ENCODE measurements at places on chromosomes 11 and 22. TPM values are rescaled to one million over a fixed set of nuclear protein-coding genes. Genes with fewer than 3 reads are reported as not detected.

Gene ARHGAP42
- total RNA-seq: 1.6 TPM

Gene BTG4
- total RNA-seq: not detected

Gene PHETA2
- 1.5 TPM for total RNA-seq

Gene SELENOM
- total RNA-seq: 4.4 TPM

DNA sequence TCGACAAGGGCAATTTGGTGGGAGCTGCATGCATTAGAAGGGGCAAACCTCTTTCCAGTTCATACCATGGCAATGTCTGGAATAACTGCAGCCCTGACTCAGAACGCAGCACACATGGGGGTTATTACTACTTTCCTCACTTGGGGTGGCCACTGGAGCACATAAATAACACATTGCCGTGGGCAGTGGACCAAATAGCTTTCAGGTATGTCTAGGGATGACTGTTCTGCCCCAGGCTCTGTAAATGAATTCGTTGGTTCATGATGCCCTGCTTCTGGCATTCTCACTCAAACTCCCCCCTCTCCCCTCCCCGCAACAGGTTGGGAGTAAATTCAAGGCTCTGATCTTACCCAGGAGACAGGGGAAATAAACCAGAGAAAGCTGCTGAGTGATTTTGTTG is 238.0 kb upstream of the PLET1 start:
- no peaks in the 10 kb centered on the region for H3K36me3 ChIP-seq
- no peak overlapping the region for H3K27ac ChIP-seq
- no peak for DNase-seq
- peaks cover 3% of the 10 kb centered on the region for H3K27me3 ChIP-seq
- no peaks in the 10 kb centered on the region for H3K4me1 ChIP-seq
- H3K4me3 ChIP-seq: no peak overlapping the region

DNA sequence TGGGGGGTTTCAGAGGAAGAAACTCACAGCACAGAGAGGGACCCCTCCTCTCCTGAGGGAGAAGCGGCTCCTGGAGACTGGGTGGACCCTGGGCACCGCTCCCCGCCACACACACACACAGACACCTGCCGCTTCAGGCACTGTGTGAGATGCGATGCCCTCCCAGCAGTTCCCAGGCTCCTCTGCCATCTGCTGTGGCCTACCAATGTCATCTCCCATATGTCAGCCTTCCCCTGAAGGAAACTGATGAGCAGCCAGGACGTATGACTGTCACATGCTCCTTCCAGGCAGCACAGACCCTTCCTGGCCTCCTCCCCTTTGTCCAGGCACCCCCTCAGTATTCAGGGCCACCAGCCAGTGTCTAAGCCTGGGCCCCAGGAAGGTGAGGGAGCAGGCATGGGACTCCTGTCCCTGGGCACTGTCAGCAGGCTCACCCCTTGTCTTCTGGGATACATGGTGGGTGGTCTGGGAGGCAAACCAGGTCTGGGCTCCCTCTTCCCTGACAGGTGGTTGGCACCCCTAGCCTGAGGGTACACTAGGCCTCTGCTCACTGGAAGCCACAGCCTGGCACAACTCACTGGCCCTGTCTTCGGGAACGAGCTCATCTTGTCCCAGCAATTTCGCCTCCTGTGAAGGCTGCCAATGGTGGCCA is 11.8 kb upstream of the BCR start:
- DNase-seq: no peak
- no peak overlapping the region for H3K4me3 ChIP-seq
- no peaks in the 10 kb centered on the region for H3K36me3 ChIP-seq
- H3K27ac ChIP-seq: no peak overlapping the region

GRCh38 chr11:100892886-100893285 is 205.8 kb downstream of the ARHGAP42 start:
- H3K4me1 ChIP-seq: no peaks in the 10 kb centered on the region
- no peaks in the 10 kb centered on the region for H3K27me3 ChIP-seq
- H3K27ac ChIP-seq: no peak overlapping the region
- H3K36me3 ChIP-seq: no peaks in the 10 kb centered on the region
- DNase-seq: no peak

DNA sequence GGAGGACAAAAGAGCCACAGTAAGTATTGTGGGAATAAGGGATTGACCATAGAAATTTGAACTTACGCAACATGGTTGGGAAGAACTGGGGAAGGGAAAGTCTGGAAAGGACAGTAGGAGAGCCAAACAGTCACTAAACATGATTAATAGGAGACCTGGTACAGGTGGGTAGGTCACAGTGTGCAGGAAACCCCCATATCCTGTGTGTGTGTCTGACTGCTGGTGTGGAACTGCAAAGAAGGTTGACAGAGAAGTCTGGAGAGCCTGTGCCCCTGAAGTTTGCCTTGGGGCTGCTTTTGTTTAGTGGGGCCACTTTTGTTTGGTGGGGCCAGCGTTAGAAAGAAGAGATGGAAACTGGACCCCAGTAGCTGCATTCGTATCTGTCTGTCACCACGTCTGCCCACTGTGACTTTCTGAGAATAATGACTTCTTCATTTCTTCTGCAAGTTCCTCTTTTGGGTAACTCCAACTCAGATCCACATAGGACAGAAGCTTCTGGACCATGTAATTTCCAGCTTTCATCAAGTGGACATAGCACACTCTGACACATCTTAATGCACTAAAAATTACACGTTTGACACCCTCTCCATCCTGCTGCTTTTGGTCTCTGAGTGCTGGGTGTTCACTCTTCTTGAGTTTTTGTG is 126.8 kb upstream of the RAG2 start:
- no peaks in the 10 kb centered on the region for H3K36me3 ChIP-seq
- no peak overlapping the region for H3K4me3 ChIP-seq
- no peak for DNase-seq
- no peak overlapping the region for H3K27ac ChIP-seq
- no peaks in the 10 kb centered on the region for H3K4me1 ChIP-seq

- no peak overlapping the region for H3K27ac ChIP-seq
- no peak overlapping the region for H3K4me3 ChIP-seq
- H3K4me1 ChIP-seq: no peaks in the 10 kb centered on the region
These were observed 122.3 kb upstream of the SNX19 start for GRCh38 chr11:131038597-131038996.

DNA sequence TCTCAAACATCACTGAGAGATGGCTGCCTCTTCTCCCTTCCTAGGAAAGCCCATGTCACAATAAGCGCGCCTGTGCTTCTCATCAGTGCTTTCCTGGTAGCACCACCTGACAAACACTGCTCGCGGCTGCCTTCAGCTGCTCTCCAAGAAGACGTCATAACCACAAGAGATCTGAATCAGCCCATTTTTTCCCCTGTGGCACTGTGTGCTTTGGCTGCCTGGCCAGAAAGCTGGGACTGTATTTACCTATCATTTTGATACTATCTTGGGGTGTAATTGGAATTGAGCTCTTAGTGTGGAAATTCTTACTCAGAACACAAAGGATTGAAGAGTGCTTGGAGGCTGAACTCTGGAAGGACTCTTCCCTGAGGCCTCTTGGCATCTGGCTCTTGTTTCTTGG is 50.3 kb upstream of the EHF start:
- no peaks in the 10 kb centered on the region for H3K36me3 ChIP-seq
- H3K27ac ChIP-seq: no peak overlapping the region
- no peaks in the 10 kb centered on the region for H3K4me1 ChIP-seq
- H3K4me3 ChIP-seq: no peak overlapping the region
- no peak for DNase-seq

GRCh38 chr22:49964136-49965090 is 3.8 kb downstream of the PIM3 start:
- H3K4me1 ChIP-seq: peaks cover 9% of the 10 kb centered on the region
- DNase-seq: peak; percentile 48
- peak overlapping the region; percentile 47 for H3K27ac ChIP-seq
- H3K4me3 ChIP-seq: no peak overlapping the region

DNA sequence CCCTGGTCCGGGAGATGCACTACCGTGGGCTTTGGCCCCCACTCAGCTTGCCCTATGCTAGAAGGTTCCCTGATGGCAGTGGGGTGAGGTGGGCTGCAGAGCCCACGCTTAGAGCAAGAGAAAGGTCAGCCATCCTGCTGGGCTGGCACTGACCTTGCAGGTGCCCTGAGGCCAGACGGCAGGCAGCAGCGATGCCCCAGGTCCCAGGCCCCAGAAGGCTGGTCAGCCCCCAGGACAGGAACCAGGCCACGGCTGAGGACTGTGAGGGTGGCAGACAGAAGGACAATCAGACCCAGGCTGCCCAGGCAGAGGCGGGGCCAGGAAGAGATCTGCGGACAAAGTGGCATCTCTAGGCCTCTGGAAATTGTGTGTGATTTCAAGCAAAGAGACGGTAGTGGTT is 231.7 kb downstream of the CTTN start:
- no peaks in the 10 kb centered on the region for H3K4me1 ChIP-seq
- H3K27me3 ChIP-seq: peaks cover 2% of the 10 kb centered on the region
- no peak overlapping the region for H3K27ac ChIP-seq

DNA sequence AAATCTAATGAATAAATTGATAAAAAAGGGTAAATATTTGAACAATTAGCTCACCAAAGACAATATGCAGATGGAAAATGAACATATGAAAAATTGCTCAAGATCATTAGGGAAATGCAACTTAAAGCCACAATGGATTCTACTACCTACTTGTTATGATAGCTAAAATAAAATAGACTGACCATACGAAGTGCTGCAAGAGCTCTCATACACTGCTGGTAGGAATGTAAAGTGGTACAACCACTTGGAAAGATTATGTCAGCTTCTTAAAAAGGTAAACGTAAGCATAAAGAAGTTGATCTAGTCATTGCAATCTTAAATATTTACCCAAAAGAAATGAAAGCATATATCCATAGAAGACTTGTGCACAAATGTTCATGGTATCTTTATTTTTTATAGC is 504.2 kb upstream of the ARHGAP42 start:
- H3K27ac ChIP-seq: no peak overlapping the region
- no peaks in the 10 kb centered on the region for H3K27me3 ChIP-seq
- H3K4me1 ChIP-seq: no peaks in the 10 kb centered on the region
- no peak overlapping the region for H3K4me3 ChIP-seq
- peaks cover 5% of the 10 kb centered on the region for H3K36me3 ChIP-seq
- DNase-seq: no peak

DNA sequence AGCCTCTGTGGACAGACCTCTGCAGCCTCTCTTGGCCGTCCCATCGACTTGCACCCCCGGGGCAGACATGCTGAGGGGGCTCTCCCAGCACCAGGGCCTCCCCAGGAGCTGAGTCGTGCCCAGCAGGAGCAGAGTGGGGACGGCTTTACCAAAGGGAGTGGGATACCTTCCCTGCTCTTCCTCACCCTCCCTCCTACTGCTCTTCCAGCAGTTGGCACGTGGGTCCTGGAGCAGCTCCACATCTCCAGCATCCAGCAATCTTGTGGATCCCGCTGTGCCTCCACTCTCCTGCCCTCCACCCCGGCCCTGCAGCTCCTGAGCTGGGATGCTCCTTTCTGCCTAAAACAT is 854.0 kb downstream of the BRD1 start:
- no peak overlapping the region for H3K4me3 ChIP-seq
- H3K27me3 ChIP-seq: peaks cover 26% of the 10 kb centered on the region
- no peaks in the 10 kb centered on the region for H3K4me1 ChIP-seq
- H3K27ac ChIP-seq: no peak overlapping the region

GRCh38 chr11:28526406-28526751 is 418.2 kb downstream of the METTL15 start:
- H3K36me3 ChIP-seq: peaks cover 5% of the 10 kb centered on the region
- no peak for DNase-seq
- H3K27ac ChIP-seq: no peak overlapping the region
- no peaks in the 10 kb centered on the region for H3K27me3 ChIP-seq

DNA sequence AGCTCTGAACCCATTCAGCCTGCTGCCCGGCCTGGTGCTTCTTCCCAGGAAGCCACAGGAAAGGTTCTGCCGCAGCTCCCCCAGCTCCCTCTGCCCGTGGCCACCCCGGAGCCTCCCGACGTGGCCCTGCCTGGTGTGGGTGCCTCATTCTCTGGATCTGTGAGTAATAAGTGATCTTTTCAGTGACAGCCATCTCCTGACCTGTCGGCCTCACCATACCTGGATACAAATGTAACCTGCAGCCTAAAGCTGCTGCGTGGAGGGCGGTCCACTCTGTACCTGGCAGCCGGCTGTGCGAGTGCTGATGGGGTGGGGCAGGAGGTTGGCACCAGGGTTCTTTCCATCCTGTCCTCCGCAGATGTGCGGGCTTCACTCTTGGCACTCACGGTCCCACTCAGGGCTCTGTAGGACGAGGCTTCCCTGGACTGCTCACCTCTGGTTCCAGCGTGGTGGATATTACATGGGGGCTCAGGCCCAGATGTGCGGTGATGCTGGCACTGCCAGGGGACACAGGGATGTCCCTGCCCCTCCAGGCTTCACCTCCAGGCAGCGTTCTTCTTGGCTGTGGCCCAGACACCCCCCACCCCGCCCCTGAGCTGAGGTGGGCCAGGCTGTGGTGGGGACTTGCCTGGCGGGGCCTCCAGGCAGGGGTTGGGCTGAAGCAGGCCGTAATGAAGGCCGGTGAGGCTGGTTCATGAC is 748.5 kb downstream of the BRD1 start:
- H3K27me3 ChIP-seq: no peaks in the 10 kb centered on the region
- DNase-seq: no peak
- no peaks in the 10 kb centered on the region for H3K36me3 ChIP-seq

- no peak overlapping the region for H3K4me3 ChIP-seq
- no peak for DNase-seq
- H3K27ac ChIP-seq: no peak overlapping the region
- no peaks in the 10 kb centered on the region for H3K36me3 ChIP-seq
- H3K27me3 ChIP-seq: peaks cover 3% of the 10 kb centered on the region
These were observed 35.9 kb downstream of the MYO18B start for GRCh38 chr22:25777870-25778269.

GRCh38 chr11:74373382-74373781 is 24.9 kb downstream of the PGM2L1 start:
- no peak overlapping the region for H3K27ac ChIP-seq
- no peaks in the 10 kb centered on the region for H3K4me1 ChIP-seq
- H3K36me3 ChIP-seq: no peaks in the 10 kb centered on the region
- no peak overlapping the region for H3K4me3 ChIP-seq
- no peak for DNase-seq

- peaks cover 13% of the 10 kb centered on the region for H3K27me3 ChIP-seq
- H3K4me1 ChIP-seq: no peaks in the 10 kb centered on the region
- no peaks in the 10 kb centered on the region for H3K36me3 ChIP-seq
- no peak overlapping the region for H3K27ac ChIP-seq
These were observed 58.3 kb downstream of the CYTH4 start for GRCh38 chr22:37340331-37341262.

GRCh38 chr22:21567456-21568346 is at the start of gene UBE2L3:
Gene UBE2L3, plus strand, starts transcription at chr22:21567714. Its CDS starts 31 bp downstream, at chr22:21567745.
- no peaks in the 10 kb centered on the region for H3K27me3 ChIP-seq
- peaks cover 18% of the 10 kb centered on the region for H3K36me3 ChIP-seq
- H3K4me3 ChIP-seq: peak within 1 kb of the TSS; percentile 90
- peak; percentile 91 for DNase-seq

GRCh38 chr11:45930031-45930794 is 7.8 kb downstream of the LARGE2 start:
- DNase-seq: no peak
- H3K4me3 ChIP-seq: peak overlapping the region; percentile 68
- no peaks in the 10 kb centered on the region for H3K36me3 ChIP-seq
- H3K4me1 ChIP-seq: peaks cover 22% of the 10 kb centered on the region
- no peaks in the 10 kb centered on the region for H3K27me3 ChIP-seq
